AML-193 (cell line): ENCODE measurements at places on chromosomes 1 and 21.
A peak's percentile ranks its signal among the peaks of the same experiment; 100 is the strongest.

DNA sequence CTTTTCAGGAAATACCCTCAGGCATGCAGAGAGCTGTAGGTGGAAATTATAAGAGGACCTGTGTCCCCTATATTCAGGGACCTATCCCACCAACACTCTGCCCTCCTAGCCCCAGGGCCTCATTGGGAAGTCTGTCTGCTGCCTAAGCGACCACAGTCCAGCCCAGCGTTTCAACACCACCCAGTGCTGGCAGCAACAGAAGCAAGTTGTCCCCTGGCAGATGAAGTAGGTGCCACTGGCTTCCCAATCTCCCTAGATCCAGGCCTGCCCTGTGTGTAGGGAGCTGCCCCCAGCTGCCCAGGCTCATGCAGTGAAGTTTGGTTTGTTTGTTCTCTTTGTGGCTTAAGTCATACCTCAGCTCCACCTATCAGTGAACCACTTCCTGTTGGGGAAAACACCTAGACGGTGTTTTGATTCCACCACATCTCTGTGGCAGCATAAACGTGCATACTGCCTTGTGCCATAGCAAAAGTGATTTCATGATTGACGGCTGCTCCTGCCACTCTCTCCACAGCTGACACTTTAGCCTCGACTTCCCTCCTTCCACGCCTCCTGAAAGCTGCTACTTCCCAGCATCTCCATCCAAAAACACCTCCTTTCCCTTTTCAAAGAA is 8.1 kb upstream of the LEFTY1 start:
- DNase-seq: no peak

- DNase-seq: no peak
These were observed 224.1 kb upstream of the CACYBP start for GRCh38 chr1:174775621-174776020.

DNA sequence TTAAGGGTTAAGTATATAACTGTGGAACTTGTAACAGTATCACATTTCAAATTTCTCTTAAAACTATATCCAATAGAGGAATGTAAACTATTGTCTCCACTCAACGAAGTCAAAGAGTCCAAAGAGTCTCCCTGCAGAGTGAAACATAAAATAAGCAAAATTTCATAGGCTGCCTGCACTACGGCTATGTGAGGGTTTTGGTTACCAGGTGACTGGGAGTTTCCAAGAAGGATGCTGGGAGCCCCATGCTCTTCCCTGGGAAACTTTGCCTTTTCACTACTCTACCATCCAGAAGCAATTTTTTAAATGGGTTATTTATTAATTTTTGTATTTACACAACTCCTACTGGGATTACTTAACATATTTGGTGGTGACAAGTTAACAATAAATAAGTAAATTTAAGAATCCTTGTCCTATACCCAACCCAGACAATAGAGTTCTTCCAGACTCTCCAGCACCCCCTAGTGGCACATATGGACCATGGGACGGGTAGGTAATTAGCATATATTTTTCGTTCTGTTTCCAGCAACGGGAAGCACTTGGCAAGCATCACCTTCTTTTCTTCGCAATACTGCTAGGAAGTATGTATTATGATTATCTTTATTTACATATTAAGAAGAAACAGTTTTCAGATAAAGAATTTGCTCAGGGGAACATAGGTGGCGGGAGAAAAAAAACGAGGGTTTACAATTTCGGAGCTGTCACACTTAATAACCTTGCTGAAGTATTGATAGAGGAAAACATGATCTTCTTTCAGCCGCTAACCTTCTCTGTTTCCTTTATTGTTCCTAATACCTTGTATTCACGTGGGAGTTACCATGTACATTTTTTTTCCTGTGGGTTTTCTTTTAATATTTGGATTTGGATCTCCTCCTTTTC is 3.5 kb downstream of the FMO2 start:
- DNase-seq: peak; percentile 63

DNA sequence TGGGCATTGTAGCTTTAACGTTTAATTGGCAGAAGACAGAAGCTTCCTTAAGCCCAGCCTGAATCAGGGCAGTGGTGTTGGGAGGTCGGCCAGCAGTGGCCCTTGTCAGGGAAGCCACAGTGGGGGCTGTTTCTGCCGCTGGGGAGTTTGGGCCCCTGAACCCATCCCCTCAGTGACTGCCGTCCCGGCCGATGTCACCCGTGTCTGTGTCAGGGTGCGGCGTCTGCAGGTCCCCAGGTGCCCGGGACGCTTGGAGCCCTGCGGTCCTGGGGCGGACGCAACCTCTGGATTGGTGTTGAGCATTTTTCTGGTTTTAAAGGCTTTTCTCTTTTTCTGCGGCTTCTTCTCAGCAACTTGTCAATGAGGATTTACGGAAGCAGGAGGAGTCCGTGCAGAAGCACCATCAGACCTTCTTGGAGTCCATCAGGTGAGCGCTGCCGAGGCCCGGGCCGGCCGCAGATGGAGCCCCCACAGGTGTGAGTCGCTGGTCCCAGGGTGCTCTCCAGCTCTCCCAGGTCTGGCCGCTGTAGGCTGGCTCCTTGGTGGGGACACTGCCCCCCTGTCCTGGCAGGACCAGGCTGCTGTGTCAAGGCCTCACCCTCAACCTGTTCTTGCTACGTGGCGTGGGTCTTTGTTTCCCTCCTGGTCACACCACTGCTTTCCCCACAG is 2.3 kb downstream of the ATAD3C start:
- no peak for DNase-seq
